Stimulated activated CD8-positive, alpha-beta memory T cell treated with anti-CD3 and anti-CD28 coated beads, Interleukin-4, amount 100 ng/mL, for 4 hours (primary cell): ENCODE measurements at places on chromosomes 4 and X.

- no peak for DNase-seq
Observed at GRCh38 chr4:145739845-145740244, 59.9 kb downstream of the C4orf51 start.

DNA sequence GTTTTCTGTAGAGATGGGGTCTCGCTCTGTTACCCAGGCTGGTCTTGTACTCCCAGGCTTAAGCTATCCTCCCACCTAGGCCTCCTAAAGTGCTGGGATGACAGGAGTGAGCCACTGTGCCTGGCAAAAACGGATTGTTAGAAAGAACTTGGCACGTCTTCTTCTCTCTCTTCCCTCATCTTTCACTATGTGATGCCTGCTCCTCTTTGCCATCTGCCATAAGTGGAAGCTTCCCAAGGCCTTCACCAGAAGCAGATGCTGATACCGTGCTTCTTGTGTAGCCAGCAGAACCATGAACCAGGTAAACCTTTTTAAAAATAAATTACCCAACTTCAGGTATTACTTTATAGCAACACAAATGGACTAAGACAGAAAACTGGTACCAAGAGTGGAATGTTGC is 36.9 kb upstream of the HUWE1 start:
- DNase-seq = no peak

DNA sequence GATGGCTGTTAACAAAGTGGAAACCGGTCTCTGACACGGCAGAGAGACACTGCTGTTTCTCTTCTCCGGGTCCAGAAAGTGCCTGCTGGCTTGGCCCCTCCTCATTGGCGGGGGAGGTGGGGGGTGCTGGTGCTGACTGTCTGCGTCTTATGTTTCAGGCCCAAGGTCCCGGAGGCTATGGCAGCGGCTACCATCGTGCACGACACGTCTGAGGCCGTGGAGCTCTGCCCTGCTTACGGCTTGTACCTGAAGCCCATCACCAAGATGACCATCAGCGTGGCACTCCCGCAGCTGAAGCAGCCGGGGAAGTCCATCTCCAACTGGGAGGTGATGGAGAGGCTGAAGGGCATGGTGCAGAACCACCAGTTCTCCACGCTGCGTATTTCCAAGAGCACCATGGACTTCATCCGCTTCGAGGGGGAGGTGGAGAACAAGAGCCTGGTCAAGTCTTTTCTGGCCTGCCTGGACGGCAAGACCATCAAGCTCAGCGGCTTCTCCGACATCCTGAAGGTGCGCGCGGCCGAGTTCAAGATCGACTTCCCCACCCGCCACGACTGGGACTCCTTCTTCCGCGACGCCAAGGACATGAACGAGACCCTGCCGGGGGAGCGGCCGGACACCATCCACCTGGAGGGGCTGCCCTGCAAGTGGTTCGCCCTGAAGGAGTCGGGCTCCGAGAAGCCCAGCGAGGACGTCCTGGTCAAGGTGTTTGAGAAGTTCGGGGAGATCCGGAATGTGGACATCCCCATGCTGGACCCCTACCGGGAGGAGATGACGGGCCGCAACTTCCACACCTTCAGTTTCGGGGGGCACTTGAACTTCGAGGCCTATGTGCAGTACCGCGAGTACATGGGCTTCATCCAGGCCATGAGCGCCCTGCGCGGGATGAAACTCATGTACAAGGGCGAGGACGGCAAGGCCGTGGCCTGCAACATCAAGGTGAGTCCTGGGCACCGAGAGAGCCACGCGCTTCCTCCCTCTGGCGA is 2.2 kb downstream of the AKAP17A start:
- no peak for DNase-seq

DNA sequence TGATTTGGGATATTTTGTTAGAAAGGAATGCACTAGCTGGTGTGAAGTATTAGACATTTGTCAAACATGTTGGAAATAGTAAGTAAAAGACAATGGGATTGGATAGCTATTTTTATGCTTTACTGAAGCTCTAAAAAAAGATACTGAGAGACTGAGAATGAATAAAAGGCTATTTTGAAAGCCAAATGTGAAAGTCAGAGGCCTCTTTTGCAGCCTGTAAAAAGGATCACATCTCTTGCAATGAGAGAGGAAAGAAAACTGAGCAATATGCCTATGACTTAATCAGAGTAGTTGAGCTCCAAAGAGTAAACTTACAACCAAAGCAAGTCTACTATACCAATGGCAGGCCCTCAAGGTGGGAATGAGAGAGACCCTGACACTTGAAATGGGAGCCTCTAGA is 212.6 kb upstream of the LCORL start:
- no peak for DNase-seq

DNA sequence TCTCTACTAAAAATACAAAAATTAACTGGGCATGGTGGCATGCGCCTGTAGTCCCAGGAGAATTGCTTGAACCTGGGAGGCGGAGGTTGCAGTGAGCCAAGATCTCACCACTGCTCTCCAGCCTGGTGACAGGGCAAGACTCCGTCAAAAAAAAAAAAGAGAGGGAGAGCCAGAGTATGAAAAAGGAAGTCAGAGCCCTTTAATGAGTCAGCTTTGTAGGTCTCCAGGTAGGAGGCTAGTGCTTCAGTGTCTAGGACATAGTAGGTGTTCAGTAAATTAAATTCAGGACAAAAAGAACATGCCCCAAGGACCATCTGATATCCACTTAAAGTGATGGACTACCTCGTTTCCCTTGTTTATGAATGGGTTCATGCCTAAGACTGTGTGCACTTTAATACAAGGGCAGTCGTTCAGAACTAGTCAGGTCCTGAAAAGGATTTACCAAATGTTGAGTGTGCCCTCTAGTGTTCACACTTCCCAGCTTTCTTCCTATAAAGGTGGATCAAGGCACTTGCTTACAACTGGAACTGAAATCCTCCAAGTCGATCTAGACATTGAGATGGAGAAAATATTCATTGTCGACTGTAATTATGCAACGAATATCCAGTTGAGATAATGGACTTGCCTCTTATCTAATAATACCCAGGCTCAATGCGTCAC is 29.0 kb downstream of the F9 start:
- no peak for DNase-seq

DNA sequence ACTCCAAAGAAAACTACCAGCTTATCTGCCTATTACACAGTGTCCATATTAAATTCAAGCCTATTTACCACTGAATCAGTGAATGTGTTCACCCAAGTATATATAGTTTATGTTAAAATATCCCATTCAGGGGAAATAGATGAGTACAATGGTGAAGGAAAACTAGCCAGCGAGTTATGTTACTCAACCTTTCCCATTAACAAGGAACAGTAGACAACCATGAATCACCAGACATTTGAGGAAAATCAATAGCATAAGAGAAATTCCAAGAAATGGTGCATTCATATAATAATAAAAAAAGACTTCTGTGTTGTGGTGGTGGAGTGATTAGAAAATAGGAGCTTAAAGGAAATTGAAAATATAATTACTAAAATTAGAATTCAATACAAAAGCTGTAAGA is 21.3 kb downstream of the IQCM start:
- DNase-seq = no peak

DNA sequence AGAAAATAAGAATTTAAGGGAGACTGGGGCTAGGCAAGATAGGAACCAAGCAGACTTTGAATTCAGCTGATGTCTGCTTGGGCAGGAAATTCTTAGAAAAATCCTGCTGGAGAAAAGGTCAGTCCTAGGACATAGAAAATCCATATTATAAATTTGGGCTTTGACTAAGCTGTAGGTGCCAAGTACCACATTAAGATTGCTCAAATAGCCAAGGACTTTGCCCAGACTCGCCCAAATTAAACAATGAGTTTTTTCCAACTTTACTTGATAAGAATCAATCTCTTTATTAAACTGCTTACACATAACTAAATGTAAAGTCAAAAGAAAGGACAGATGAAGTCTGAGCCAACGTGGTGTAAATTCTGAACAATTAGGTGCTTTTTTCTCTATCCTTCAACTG is 95.4 kb downstream of the FUNDC1 start:
- no peak for DNase-seq

DNA sequence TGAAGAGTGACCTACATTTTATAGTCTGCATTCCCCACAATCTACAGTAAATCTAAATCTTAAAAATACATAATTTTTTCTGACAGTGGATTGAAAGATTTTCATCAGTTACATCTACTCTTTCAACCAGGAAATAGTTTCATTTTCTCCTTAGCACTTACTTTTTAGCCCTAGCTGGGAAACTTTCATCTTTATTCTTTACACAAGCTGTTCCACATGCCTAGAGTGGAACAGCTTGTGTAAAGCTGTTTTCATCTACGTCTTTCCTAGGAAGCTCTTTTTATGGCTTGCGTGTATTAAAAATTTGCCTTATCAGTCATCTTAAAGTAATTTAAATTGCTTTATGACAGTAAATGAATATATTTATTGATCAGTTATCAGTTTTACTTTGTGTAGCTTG is 40.5 kb downstream of the RBPJ start:
- no peak for DNase-seq

- no peak for DNase-seq
Observed at GRCh38 chr4:73814679-73815078, 21.8 kb upstream of the CXCL6 start.

DNA sequence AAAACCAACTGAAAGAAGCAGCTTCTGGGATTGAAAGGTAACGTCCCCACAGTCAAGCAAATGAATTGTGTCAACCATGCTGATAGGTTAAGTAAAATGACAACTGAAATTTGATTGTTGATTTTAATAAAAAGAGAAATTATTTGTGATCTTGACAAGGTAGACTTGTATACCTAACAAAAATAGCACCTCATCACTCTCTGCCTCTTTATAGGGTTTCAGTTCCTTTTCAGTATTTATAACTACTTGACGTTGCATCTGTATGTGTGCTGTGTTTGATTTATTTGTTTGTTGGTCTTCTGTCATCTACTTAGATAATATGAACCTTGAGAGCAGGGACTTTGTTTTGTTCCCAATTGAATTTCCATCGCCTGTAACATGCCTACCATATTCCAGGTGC is 7.9 kb upstream of the PPP3CA start:
- DNase-seq = no peak

DNA sequence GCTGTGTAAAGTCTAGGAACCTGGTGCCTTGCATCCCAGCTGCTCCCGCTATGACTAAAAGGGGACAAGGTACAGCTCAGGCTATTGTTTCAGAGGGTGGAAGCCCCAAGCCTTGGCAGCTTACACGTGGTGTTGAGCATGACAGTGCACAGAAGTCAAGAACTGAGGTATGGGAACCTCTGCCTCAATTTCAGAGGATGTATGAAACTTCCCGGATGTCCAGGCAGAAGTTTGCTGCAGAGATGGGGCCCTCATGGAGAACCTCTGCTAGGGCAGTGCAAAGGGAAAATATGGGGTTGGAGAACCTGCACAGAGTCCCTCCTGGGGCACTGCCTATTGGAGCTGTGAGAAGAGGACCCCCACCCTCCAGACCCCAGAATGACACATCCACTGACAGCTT is 76.6 kb downstream of the DDX60 start:
- no peak for DNase-seq

GRCh38 chr4:128565565-128566186 is 243.8 kb upstream of the JADE1 start:
- DNase-seq = no peak

- peak; percentile 7 for DNase-seq
Observed at GRCh38 chrX:78123190-78123589, 16.3 kb downstream of the TAF9B start.
